Common myeloid progenitor, CD34-positive (primary cell): ENCODE measurements at places on chromosomes 16 and 17.
A peak's percentile ranks its signal among the peaks of the same experiment; 100 is the strongest.

DNA sequence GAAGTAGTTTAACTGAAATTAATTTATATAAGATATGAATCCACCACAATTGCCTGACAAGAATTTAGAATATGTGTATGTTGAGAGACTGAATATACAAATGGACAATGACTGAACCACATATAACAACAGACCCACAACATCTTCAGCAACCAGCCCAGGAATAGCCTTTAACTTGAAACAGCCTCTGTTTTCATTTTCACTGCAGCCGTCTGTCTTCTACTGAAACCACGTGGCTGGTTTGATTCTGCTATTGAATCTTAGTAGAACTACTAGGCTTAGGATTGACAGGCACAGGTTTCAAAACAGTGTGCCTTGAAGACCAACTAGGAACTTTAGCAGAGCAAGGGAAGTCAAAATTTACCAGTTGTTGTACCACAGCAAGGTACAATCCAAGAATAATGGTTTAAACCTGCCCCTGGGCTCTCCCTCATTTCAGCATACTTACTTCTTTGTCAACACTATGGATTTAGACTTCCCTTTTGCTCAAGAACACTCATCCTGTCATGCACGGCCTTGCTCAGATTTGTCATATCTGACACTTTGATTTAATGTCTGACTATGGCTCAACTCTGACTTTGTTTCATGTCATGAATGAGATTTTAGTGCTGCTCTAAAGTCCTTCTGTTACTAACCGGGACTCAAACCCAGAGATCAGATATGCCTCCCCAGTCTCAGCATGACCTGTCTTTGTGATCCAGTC lies 355.0 kb downstream of the KIF2B start:
- no peak for DNase-seq

DNA sequence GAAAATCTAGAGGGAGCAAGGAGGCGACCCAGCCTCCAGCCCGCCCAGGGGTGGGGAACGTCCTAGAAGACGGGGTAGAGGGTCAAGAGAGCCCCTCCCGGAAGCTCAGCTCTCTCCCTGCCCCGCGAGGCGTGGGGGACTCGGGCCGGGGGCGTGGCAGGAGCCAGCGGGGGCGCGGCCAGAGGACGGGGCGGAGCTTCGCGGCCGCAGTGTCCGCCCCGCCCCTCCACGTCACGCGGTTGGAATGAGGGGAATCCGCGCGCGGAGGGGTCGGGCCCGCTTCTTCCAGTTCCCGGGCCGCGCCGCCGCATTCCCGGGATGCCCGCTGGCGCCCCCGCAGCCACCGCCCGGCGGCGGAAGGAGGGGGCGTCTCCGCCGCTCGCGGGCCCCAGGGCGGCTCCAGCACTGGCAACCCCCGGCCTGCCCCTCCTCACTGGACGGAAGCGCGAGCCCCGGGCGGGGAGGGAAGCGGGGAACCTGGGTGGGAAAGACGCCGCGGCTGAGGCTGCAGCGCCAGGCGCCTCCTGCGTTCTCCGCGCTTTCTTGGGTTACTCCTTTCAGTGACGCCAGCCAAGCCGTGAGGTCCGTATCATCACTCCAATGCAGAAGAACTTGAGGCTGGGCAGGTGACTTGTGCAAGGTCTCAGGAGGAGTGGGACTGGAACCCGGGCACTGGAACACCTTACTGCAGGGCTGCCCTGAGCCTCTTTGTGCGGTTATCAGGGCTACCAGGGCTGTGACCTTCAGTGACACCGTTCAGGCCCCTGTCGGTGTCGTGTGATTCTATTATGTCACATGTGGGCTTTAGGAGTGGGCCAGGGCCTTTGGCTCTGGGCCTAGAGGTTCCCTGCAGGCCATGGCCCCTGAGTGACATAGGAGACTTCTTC lies 4.3 kb downstream of the MYO1C start:
- peak; percentile 53 for DNase-seq

DNA sequence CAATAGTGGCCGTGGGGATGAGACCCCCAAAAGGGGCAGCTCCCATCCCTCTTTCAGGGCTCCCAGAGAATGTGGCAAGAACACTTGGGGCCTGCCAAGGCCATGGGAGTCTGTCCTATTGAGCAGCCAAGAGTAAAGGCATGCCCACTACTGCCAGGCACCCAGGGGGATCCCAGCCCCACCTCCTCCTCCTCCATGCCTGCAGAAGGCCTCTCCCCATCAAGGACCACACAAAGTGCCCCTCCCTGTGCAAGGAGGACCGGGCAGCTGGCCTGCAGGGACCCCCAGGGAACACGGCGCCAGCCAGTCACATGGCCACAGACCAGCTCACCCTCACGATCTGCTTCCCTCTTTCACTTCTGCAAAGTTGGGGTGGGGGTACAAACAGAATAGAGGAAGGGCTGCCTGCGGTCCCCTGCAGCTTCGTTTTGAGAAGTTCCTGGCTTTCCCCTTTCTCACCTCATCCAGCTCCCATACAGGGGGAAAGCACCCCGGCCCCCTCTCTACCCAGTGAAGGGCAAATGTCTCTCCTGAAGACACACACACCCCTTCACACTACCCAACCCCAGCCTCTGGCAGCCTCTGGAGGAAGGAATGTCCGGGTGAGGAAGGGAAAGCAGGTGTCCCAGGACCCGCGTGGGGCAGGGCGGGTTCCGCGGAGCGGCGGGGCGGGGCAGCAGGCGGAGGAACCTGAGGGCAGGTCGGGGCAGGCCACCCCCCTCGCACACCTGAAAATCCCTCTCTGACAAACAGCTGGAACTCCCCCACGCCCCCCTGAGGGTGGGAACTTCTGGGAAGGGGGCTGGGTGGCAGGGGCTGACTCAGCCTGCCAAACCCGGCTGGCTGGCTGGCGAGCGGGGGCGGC lies 2.0 kb downstream of the PPP1R9B start:
- DNase-seq: peak; percentile 90

- no peak for DNase-seq
Observed at GRCh38 chr16:68940816-68941215, 97.5 kb downstream of the TANGO6 start.
